ENCODE measurements at places on chromosomes 13 and 19. TPM values are rescaled to one million over a fixed set of nuclear protein-coding genes. Genes with fewer than 3 reads are reported as not detected.

DNA sequence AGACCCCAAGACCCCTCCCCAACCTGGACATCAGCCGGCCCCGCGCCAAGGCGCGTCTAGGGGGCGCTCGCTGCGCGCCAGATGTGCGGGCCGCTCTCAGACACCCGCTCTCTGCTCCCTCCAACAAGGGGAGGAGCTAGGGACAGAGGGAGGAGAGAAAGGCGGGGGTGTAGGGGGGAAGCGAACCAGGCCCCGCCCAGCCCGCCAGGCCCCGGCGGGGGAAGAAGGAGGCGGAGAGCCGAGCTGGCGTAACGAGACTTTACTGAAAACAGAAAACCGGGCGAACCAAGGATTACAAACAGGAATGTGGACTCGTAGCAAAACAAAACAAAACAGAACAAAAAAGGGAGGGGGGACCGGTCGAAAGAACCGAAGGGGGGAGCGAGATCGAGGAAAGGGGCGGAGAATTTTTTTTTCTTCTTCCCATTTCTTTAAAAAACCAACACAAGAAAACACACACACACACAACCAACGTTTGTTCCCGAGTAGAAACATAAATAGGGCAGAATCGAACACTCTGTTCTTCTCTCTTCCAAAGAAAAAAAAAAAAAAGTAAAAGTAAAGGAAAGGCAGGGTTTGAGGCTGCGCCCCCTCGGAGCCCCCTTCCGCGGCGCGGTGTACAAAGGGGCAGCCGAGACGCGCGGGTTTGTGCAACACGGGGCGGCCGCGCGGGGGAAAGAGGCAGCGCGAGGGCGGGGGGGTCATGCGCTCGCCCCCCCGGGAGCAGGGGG, 1.7 kb downstream of the JUND start:
- H3K4me3 ChIP-seq, result peak overlapping the region; percentile 100
- H3K36me3 ChIP-seq, result peaks cover 39% of the 10 kb centered on the region
- H3K4me1 ChIP-seq, result peaks cover 20% of the 10 kb centered on the region
- no peaks in the 10 kb centered on the region for H3K27me3 ChIP-seq
- DNase-seq, result peak; percentile 95

- DNase-seq, result no peak
- H3K4me3 ChIP-seq, result no peak overlapping the region
- H3K27me3 ChIP-seq, result no peaks in the 10 kb centered on the region
- H3K27ac ChIP-seq, result no peak overlapping the region
- H3K36me3 ChIP-seq, result no peaks in the 10 kb centered on the region
These were observed 20.3 kb downstream of the FLT1 start for GRCh38 chr13:28474491-28475134.

DNA sequence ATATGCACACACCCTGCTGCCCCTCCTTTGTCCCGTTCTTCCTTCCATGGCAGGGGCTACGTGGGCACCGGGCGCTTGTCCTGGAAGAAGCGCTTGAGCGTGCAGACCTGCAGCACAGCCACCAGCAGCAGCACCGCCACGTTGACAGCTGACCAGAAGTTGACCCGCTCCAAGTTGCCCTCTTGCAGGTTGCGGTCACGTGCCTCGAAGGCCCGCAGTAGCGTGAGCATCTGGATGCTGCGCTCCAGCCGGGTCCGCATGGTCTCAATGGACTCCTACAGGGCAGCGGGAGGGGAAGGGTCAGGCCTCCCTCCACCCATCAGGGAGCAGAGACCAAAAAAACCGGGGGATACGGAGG, 3.1 kb downstream of the TMED1 start:
- H3K4me1 ChIP-seq, result peaks cover 7% of the 10 kb centered on the region
- H3K27ac ChIP-seq, result no peak overlapping the region
- DNase-seq, result no peak

DNA sequence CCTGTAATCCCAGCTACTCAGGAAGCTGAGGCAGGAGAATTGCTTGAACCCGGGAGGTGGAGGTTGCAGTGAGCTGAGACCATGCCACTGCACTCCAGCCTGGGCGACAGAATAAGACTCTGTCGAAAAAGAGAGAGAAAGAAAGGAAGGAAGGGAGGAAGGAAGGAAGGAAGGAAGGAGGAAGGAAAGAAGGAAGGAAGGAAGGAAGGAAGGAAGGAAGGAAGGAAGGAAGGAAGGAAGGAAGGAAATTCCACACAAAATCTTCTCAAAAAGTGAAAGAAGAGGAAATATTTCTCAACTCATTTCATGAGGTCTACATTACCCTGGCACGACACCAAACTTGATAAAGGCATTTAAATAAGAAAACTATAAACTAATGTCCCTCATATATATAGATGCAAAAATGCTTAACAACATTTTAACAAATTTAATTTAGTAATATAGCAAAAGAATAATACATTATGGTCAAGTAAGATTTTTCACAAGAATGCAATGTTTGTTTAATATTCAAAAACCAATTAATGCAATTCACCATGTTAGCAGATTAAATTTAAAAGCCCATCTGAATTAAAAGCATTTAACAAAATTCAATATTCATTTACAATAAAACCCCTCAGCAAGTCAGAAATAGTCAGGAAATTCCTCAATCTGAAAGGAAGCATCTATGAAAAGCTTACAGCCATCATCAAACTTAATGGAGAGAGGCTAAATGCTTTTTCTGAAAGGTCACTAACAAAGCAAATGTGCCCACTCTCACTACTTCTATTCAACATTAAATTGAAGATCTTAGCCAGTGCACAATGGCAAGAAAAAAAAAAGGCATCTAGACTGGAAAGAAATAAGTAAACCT, 12.0 kb upstream of the CPB2 start:
- no peak for DNase-seq
- no peaks in the 10 kb centered on the region for H3K36me3 ChIP-seq
- no peaks in the 10 kb centered on the region for H3K27me3 ChIP-seq
- no peaks in the 10 kb centered on the region for H3K4me1 ChIP-seq
- H3K27ac ChIP-seq, result no peak overlapping the region

- no peak overlapping the region for H3K27ac ChIP-seq
- H3K27me3 ChIP-seq, result no peaks in the 10 kb centered on the region
- H3K36me3 ChIP-seq, result no peaks in the 10 kb centered on the region
- DNase-seq, result no peak
- H3K4me1 ChIP-seq, result no peaks in the 10 kb centered on the region
- H3K4me3 ChIP-seq, result no peak overlapping the region
These were observed 251.0 kb upstream of the ARGLU1 start for GRCh38 chr13:106818971-106819370.

DNA sequence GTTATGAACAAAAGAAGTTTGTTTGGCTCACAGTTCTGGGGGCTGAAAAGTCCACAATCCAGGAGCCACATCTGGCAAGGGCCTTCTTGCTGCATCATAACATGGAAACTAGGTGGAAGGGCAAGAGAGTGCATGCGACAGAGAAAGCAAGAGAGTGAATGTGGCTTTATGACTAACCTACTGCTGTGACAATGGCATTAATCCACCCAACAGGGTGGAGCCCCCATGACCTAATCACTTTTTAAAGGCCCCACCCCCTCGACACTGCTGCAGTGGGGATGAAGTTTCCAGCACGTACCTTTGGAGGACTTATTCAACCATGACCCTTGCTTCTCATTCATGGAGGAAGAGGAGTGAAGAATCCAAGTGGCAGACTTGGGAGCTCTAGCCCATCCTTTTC, 30.0 kb upstream of the RFXAP start:
- no peak for DNase-seq
- H3K27me3 ChIP-seq, result no peaks in the 10 kb centered on the region
- no peaks in the 10 kb centered on the region for H3K4me1 ChIP-seq
- H3K36me3 ChIP-seq, result no peaks in the 10 kb centered on the region

DNA sequence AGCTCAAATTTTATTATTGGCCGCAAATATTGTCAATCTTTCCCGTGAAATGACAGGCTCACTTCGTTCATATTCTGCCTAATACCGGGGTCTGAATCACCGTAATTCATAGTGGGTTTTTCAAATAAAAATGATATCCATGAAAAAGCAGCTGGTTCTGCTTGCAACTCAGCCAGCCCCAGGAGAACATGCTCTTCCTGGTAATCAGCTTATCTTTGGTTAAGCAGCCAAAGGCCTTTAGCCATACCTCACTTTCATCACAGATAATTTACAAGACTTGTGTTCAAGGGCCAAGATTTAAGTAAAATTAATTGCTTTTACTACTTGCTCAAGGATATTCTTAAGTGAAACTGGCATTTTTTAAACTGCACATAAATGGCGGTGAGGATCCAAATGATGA, 22.5 kb downstream of the RNASEH2B start:
- H3K36me3 ChIP-seq, result peaks cover 25% of the 10 kb centered on the region
- no peak overlapping the region for H3K4me3 ChIP-seq
- no peaks in the 10 kb centered on the region for H3K4me1 ChIP-seq
- H3K27ac ChIP-seq, result no peak overlapping the region
- no peak for DNase-seq

- no peak for DNase-seq
- H3K36me3 ChIP-seq, result no peaks in the 10 kb centered on the region
- H3K27ac ChIP-seq, result no peak overlapping the region
- H3K27me3 ChIP-seq, result no peaks in the 10 kb centered on the region
- H3K4me3 ChIP-seq, result no peak overlapping the region
- H3K4me1 ChIP-seq, result no peaks in the 10 kb centered on the region
These were observed 68.6 kb downstream of the EFNB2 start for GRCh38 chr13:106466691-106467426.

DNA sequence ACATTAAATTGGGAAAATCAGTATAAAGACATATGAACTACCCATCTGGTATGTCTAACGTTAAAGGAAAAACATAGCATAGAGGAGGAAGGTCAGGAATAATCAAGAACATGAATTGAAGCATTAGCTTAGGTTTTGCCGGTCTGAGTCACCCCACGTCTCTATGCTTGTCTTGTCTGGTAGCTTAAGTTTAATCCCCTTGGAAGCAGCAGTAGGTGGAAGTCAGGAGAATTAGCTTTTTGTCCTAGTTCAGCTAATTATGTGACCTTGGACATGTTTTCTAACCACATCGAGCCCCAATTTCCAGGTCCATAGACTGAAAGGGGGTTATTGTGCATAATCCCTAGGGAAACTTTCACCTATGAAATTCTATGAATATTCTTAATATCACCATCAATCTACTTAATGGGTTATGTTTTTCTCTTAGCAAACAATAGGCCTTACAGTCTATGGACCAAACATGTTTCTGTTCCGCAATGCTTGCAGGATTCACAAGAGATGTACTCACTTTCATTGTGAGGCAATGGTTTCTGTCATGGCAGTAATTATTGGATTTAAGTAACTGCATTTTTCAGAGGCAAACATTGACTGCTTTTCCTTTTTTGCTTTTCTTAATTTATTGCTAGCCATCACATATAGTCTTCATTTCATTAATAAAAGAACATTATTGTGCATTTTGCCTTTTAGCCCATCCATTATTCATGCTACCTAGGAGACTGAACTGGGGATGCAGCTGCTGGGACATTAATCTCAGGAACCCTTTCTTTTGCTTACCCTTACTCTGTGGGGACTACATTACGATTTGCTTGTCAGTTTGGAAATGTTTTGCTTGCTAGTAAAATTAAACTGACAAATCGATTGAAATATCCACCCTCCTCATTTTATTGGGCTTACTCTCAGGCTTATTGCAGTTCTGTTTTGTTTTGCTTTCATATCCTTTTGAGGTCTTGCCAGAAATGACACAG, 304.8 kb upstream of the MAB21L1 start:
- no peak overlapping the region for H3K4me3 ChIP-seq
- H3K27ac ChIP-seq, result no peak overlapping the region
- no peaks in the 10 kb centered on the region for H3K27me3 ChIP-seq
- no peaks in the 10 kb centered on the region for H3K36me3 ChIP-seq

DNA sequence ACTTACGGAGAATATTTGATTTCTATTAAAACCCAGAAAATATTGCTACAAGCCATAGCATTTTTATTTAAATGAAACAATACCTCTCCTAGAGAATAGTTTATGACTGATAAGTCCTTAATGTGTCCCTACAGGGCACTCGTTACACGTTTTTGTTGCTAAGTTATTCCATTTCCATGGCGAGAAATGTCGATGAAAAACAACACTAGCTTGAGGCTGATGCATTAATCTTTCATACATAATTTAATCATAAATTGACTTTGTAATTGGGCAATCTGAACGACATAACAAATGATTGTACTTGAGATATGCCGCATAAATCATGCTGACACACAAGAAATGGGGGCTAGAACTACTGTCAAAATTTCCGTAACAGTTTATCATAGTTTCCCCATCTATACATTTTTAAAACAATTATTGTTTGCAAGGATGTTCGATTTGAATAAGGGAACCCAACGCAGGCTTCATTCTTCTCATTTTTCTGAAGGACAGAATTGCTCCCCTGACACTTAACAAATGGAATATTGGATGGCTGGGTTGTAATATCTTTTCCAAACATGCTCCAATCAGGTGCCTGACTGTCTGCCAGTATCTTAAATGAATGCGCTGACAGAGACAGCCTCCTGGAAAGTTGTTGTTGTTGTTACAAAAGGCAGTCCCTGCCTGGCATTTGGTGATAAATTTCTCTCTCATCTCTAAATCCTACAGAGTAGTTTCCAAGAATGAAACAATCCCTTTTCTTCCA, 61.9 kb downstream of the FLT1 start:
- H3K4me3 ChIP-seq, result no peak overlapping the region
- no peak overlapping the region for H3K27ac ChIP-seq
- DNase-seq, result no peak
- H3K4me1 ChIP-seq, result no peaks in the 10 kb centered on the region
- no peaks in the 10 kb centered on the region for H3K27me3 ChIP-seq

DNA sequence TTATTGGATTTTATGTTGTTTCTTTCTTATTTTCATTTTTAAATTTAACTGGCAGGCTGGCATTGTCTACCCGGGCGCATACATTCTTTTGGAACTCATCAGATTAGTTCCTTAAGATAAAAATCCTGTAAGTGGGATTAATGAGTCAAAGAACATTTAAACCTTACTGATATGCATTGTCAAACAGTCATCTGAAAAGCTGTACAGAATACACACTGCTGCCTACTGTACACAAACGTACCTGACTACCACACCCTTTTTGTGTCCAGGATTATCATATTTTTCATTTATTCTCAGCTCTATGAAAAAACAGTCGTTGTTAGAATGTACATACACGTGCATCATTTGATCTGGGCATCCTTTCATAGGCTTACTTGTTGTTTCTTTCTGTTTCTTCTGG, 358.3 kb downstream of the EFNB2 start:
- no peaks in the 10 kb centered on the region for H3K27me3 ChIP-seq
- H3K4me1 ChIP-seq, result no peaks in the 10 kb centered on the region
- H3K4me3 ChIP-seq, result no peak overlapping the region
- no peak overlapping the region for H3K27ac ChIP-seq

- H3K4me1 ChIP-seq, result no peaks in the 10 kb centered on the region
- no peak overlapping the region for H3K27ac ChIP-seq
- no peak for DNase-seq
- no peaks in the 10 kb centered on the region for H3K36me3 ChIP-seq
These were observed 35.6 kb upstream of the PEPD start for GRCh38 chr19:33557196-33557595.

IL17D gene
- total RNA-seq, result not detected

RNF113B gene
- total RNA-seq, result not detected

KLF1 gene
- total RNA-seq, result not detected
